ENCODE measurements at places on chromosomes 1 and 21.

DNA sequence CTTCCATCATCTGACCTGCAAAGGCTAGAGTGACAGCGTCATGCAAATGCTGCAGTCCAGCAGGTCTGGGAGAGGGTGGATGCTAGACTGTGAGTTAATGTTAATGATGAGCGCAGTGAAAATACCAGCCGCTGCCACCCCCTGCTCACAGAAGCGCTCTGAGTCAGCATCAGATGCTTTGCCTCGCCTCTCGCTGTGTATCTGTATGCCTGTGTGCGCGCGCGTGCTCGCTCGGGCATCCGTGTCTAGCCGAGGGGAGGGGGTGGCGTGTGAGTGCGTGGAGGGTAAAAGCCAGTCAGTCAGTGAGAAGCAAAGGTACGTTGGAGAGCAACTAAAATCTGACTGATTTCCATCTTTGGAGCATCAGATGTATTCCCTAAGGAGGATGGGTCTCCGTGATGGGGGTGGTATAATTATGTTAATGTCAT is 858.7 kb downstream of the USP25 start:
- no peak for DNase-seq

- no peak for DNase-seq
Observed at GRCh38 chr21:45209685-45210284, 77.9 kb downstream of the POFUT2 start.

DNA sequence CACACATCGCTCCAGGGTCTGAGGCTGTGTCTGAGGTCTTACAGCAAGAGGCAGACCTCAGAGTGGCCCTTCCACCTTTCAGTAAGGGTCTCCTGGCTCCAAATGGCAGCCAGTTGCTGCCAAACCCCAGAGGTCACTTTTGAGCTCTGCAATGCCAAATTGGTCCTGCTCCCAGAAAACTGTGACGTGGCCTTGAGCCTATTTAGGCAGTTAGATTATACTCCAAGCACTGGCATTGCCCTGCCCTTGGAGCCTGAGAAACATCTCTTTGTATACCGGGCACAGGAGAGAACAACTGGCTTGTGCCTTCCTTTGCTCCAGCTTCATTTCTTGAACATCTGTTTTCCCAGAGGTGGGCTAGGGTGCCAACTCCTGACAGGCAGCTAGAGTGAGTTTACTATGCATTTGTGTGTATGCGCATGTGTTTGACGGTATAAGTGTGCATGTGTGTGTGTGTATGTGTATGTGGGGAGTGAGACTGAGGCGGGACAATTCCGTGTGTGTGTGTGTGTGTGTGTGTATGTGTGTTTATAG is 134.5 kb downstream of the IER5 start:
- no peak for DNase-seq

DNA sequence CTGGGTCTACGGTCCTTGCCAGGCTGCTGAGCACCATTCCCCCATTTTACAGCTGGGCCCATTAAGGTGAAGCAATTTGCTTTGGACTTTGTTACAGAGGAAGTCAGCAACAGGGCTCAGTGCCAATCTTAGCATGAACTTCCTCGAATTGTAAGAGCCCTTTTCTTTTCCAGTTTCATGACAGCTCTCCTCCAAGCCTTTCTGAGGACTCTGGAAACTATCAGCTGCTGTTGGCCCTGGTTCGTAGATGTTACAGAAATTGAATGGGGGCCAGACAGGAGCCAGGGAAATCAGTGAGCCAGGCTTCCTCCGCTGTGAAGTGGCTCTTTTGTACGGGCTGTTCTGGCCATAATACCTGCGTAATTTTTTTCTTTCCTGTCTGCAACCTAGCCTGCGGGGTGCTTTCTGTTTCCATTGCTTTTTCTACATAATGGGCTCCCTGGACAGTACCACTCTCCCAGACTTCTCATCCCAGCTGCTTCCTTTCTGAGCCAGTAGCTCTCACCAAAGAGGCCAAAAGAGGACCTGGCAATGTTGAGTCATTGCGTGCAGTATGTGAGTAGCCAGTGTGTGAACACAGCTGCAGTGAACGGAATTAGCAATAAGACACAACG is 386.3 kb downstream of the DISC1 start:
- no peak for DNase-seq

GRCh38 chr1:34406377-34406776 is 229.7 kb downstream of the C1orf94 start:
- DNase-seq, result no peak

GRCh38 chr1:74731399-74732052 is 1.3 kb downstream of the CRYZ start:
- no peak for DNase-seq

DNA sequence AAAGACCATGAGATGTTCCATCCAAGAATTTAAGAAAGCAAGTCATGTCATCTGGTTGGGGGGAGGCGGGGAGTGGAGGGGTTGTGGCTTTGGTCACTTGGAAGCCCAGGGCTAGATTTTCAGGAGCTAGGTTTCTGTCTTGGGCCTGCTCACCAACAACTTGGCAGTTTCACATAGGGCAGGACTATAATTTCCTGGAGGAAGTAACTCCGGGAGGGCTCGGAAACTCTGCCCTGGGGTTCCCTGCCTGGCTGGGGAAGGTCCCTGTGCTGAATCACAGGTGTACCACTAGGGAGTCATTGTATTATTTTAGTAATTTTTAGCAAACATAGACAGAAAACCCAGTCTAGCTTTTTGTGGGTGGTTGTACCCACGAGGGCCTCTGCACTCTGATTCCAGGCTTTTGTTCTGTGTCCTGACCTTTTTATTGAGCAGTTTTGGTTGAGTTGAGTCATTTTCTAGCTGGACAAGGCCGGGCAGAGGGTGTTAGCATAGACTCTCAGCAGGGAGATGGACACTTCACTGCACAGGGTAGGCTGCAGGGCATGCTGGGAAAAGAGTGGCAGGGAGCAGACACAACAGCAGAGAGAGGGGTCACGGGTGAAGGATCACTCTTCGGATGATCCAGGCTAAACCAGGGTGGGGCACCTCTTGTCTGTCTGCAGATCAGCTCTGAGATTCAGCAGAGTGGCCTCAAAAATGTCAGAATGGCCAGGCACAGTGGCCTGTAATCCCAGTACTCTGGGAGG is 144.7 kb downstream of the GRIK3 start:
- no peak for DNase-seq

GRCh38 chr21:41622831-41623548 is 115.0 kb upstream of the TMPRSS2 start:
- DNase-seq, result peak; percentile 3

- no peak for DNase-seq
Observed at GRCh38 chr1:42340901-42341300, 5.9 kb upstream of the FOXJ3 start.

- DNase-seq, result no peak
Observed at GRCh38 chr1:183967914-183968313, 69.6 kb downstream of the COLGALT2 start.

DNA sequence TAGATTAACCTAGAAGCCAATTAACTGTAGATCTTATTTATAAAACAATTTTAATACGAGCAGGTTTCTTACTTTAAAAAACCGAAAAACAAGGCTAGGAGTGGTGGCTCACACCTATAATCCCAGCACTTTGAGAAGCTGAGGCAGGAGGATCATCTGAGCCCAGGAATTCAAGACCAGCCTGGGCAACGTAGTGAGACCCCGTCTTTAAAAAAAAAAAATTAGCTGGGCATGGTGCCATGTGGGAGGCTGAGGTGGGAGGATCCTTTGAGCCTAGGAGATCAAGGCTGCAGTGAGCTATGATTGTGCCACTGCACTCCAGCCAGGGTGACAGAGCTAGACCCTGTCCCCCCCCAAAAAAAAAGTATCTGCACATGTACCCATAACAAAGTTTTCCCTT is 89.3 kb upstream of the QSOX1 start:
- DNase-seq, result no peak

- no peak for DNase-seq
Observed at GRCh38 chr1:162029157-162029556, 5.5 kb upstream of the OLFML2B start.
